Retinal pigment epithelial cell (primary cell): ENCODE measurements at places on chromosomes 4 and X.

- no peak for DNase-seq
These were observed 9.6 kb downstream of the NBDY start for GRCh38 chrX:56738670-56739069.

- no peak for DNase-seq
These were observed 3.3 kb downstream of the STK32B start for GRCh38 chr4:5054532-5054931.

DNA sequence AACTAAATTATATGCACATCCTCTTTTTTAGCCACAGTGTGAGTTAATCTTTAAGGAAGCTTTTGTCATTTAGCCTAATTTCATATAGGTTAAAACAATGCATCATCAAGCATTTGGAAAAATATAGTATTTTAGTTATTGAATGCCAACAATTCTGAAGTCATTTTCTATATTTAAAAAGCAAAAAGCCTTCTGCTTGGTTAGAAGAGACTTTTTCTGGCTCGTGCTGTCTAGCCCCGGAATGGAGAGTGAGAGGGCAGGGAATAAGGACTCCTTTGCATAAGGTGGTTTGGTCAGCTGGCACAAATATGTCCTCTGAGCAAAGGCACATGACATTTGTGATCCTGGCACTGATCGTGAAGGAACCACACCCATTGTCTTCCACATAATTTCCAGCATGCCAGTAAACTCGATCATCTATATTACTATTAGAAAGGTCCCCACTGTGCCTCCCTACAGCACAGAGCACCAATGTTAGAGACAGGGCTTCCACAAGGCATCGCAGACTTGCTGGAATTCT, 393.7 kb upstream of the INTU start:
- DNase-seq: no peak

DNA sequence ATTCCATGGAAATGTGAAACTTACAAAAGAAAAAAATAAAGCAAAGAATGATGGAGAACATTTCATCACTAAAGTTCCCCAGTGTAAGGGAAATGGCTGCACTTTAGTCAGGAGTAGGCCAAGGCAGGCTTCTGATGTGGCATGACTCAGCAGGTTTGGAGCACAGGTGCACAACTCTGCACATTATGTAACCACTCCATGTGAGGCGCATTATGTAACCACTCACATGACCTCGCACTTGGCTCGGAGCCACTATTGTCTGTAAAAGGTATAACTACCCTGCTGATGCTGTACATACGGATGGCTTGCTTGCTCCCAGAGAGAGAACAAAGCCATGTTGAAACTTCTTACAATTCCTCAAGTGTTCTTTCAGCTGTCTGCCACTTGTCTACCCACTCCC, 727.6 kb downstream of the TRAM1L1 start:
- no peak for DNase-seq

- DNase-seq: no peak
These were observed 23.3 kb upstream of the FRG1 start for GRCh38 chr4:189917161-189917891.

- no peak for DNase-seq
These were observed 13.6 kb upstream of the TMEM156 start for GRCh38 chr4:39045827-39046221.

GRCh38 chr4:173508386-173509035, 21.5 kb downstream of the HAND2 start:
- DNase-seq: no peak
